PC-3 (cell line): ENCODE measurements at places on chromosomes 1 and 21.

DNA sequence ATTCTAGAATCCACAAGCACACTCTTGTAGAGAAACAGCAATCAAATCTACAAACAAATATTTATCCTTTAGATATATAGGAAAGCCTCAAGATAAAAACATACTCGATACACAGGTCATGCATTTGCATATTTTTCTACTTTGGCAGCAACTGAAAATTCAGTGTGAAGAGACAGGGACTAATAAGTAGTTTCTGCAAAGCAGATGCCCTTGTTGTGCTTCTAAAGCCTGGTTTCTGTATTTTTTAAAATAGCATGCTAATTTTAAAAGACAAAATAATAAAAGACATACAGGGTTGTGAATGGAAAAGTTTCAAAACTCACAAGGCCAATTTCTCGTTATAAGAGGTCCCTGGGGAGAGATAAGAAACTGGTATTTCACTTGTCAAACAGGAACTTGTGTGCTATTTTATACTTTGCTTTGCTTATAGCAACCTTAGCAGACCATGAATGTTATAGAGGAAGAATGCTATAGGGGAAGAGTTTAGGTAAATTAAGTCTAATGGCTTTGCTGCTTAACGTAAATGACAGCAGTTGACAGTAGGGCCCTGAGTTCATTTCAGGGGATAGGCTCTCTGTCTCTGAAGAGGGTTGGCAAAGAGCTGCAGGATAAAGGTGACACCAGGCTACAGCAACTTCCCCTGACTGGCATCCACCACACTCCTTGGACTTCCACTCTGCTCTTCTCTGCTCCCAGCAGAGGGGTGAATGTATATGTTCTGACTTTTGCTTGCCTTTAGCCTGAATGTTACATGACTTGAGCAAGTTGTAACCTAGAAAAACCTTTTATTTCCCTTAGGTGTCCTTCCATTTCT lies 9.4 kb upstream of the RGS13 start:
- no peak for DNase-seq

DNA sequence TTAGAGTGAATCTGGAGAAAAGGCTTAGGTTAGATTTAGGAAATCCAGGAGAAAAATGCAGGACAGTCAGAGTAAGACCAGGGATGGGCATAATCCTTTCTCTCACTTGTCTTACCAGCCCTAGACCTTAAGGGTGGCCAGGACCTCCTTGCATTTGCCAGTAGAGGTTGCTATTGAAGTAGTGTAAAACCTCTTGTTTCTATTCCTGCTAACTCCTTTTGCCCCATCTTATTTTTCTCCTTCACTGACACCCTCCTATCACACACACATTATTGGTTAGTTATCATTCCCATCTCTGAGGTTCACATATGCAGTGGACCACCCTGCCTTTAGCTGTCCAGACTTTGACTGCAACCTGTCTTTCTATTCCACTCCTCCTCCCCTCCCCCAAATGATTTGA lies 75.0 kb upstream of the MACF1 start:
- DNase-seq, result peak; percentile 25

- DNase-seq, result peak; percentile 83
Observed at GRCh38 chr1:116268211-116268610, 104.8 kb upstream of the ATP1A1 start.

DNA sequence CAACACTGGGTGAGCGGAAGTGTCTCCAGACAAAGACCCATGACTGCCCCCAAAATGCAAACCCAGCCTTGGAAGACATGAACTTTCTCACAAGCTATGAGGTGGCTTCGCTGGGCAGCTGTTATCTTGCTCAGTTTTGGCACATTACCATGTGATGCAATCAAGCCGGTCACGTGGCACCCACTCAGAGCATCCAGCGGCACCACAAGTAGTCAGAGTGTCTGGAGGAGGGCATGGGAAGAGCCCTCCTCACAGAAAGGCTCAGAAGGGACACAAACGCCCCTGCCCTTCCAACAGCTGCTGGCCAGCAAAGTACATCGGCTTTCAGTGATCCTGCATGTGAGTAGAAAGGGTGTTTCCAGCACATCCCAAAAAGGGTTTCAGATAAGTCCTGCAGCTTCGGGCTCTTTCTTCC lies 145.5 kb upstream of the IRF2BP2 start:
- DNase-seq, result no peak

DNA sequence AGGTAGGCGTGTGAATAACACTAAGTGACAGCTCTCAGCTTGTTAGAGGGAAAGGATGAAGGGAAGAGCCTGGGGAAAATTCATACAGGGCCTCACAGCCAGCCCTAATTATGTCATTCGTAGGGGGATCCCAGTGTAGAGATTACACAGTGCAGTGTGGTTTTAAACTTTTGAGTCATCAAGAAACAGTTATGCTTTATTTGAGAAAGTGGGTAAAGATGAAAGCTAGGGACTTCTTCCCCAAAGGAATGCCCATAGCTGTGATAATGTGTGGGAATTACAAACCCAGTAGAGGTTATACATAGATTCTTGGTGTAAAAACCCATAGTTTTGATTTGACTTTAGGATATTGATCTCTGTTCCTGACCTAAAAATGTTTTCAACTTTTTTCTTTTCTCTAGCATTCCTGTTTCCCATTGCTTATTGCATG lies 1.9 kb downstream of the TTF2 start:
- DNase-seq, result peak; percentile 28
